KG1 (cell line): ENCODE measurements at places on chromosomes 13 and 19.

DNA sequence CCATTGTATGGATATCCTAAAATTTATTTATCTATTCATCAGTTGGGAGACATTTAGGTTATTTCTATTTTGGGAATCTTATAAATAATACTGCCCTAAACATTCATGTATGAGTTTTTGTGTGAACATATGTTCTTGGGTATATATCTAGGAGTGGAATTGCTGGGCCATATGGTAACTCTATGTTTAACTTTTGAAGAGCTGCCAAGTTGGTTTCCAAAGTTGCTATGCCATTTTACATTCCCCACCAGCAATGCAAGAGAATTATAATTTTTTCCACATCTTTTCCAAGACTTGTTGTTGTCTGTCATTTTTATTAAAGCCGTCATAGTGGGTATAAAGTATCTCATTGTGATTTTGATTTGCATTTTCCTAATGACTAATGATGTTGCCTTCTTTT is 48.2 kb upstream of the CALM3 start:
- no peak for DNase-seq

GRCh38 chr19:1241417-1242095 is at the start of gene ATP5F1D:
Gene ATP5F1D, plus strand, starts transcription at chr19:1241751. Its CDS starts 100 bp downstream, at chr19:1241851.
- peak; percentile 72 for DNase-seq

GRCh38 chr13:110403315-110403714 is 96.2 kb downstream of the COL4A2 start:
- no peak for DNase-seq

DNA sequence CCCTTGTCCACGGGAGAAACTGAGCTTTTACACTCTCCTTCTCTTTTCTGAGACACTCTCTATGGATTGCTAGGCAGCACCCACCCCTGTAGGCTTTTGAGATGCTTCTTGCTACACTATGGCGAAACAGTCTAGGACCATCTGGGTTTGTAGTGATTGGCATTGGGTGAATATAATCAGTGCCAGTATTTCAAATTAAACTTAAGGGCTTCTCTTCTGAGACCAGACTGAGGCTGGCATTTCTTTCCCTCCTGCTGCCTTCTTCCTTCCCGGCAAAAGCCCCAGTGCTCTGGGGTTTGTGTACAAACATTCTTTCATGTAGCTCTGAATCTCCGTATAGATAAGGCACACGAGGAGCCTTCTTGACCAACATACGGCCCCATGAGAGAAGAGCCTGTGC is 276.7 kb downstream of the SLC7A1 start:
- DNase-seq: no peak

DNA sequence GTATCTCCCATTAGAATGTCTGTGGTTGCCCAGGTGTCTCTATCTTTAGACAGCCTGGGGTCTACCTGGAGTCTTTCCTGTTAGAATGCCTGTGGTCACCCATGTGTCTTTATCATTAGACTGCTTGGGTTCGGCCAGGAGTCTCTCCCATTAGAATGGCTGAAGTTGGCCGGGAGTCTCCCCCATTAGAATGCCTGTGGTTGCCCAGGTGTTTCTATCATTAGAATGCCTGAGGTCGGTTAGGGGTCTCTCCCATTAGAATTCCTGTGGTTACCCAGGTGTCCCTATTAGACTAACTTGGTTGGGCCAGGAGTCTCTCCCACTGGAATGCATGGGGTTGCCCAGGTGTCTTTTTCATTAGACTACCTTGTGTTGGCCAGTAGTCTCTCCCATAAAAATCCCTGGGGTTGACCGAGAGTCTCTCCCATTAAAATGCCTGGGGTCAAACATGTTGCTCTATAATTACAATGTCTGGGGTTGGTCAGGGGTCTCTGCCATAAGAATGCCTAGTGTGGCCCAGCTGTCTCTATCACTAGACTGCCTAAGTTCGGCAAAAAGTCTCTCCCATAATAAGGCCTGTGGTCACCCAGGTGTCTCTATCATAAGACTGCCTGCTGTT is 1448.7 kb downstream of the UQCRFS1 start:
- DNase-seq: no peak

- DNase-seq: no peak
Observed at GRCh38 chr19:35911173-35911572, 3.1 kb upstream of the TYROBP start.

GRCh38 chr19:39845172-39845571 is 1.0 kb downstream of the FBL start:
- no peak for DNase-seq

GRCh38 chr13:98434060-98434459 is 142.8 kb downstream of the STK24 start:
- DNase-seq: no peak
